ENCODE measurements at places on chromosomes 3 and 15.

- no peak for DNase-seq
These were observed 9.7 kb downstream of the MYH15 start for GRCh38 chr3:108500728-108501127.

DNA sequence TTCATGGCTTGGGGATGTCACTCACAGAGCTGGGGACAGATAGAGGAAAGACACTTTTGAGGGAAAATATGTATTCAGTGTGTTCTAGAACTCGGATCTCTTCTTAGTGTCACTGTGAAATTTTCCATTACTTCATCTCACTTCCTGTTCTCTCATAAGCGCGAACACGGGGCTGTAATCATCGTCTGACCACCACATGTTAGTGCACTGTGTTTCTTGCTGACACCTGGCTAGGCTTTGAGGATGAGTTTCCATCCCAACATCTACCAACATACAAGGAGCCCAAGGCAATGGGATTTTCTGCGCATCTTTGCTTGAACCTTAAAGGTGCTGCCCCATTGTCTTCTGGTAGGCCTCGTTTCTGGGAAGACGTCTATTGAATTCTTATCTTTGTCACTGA lies 84.0 kb downstream of the LIPC start:
- DNase-seq = no peak

DNA sequence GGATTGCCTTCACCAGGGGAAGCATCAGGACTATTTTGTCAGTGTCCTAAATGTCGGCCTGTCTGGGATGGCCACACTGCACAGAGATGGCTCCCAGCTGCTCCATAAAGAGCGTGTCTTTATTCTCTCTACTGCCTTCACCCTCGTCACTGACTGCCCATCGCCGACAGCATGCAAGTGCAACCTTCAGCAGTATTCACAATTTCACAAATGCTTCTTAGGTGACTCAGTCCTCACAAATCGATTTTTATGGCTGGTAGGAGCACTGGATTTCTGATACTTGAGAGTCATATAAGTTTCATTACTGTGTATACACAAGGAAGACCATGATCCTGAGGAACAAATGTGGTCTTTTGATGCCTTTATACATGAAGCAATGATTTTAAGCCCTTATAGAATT lies 1.1 kb upstream of the SSUH2 start:
- no peak for DNase-seq

DNA sequence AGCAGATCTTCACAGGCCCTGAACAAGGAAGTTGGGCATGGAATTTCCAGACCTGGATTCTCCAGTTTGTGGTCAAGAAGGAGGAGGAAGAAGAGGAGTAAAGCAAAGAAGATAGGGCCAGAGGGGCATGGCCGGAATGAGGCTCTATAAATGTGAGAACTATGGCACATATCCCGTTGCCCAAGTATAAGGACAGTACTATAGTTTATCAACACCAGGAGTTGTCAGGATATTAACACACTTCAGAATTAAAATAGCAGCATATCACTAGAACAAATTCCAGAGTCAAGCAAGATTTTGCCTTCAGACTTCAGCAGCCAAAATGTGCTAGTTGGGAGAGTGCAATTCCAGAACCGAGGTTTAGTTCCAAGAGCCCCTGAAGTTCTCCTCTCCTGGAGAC lies 38.4 kb upstream of the PHLDB2 start:
- DNase-seq = no peak

DNA sequence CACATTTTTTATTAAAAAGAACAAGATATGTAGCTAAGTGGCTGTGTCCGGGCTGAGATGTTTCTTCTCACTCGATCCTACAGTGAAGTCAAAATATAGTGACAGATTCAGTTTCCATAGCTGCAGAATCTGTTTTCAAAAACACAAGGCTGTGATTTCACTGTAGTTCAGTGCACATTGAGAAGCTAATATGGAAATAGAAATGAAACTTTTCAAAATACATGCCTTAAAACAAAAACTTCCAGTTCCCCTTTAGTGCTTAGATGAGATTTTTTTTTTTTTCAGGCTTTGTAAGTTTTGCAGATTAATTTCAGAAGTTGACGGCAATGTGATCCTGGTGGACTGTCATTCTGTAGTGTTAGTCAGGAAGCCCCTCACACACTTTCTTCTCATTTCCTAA lies 23.8 kb upstream of the TRAK1 start:
- no peak for DNase-seq

GRCh38 chr3:160945336-160945735 lies 159.8 kb downstream of the B3GALNT1 start:
- DNase-seq = no peak

GRCh38 chr15:95812491-95812890 lies 518.0 kb upstream of the NR2F2 start:
- DNase-seq = no peak

Data from stimulated activated CD8-positive, alpha-beta memory T cell treated with anti-CD3 and anti-CD28 coated beads, Interleukin-15, amount 100 ng/mL, for 24 hours (primary cell).